ENCODE measurements at places on chromosomes 5 and 9.
A peak's percentile ranks its signal among the peaks of the same experiment; 100 is the strongest.

GRCh38 chr5:58922461-58923171, 339.7 kb downstream of the RAB3C start:
- no peak for DNase-seq

DNA sequence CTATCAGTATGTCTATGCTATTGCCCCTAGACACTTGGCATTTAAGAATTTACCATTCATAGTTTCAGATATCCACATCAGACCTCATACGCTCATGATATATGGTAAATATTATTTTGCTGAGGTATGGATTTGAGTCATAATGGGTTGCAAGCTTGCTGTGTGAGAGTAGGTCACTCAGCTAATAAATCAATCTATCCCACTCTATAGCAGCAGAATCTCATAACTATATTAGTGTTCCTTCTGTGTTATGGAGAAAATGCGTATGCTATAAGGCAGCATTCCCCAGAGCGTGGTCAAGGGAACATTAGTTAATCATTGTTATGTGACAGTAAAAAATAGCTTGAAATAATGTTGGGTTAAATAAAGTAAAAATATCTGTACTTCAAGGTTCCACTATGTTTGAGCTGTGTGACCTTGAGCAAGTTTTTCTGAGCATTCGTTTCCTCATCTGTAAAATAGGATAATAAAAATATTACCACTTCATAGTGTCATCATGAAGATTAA, 7.7 kb downstream of the TRIM32 start:
- no peak for DNase-seq

DNA sequence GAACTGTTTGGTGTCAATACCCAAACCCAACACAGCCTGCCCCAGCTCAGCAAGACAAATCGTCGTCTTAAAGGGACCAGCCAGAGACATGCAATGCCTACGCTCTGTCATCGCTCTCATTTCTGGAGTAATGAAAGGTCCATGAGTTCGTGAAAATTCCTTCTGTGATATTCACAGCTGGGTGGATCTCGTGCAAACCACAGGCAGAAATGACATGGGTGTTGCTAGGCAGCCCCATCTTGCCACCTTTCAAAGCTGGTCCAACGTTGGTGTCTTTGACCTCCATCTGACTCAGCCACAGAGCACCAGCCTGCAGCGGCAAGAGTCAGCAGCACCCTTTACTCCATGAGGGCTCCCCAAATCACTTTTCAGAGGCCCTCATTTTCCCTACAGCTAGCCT, 215.3 kb downstream of the SLIT3 start:
- DNase-seq, result no peak

GRCh38 chr5:139197710-139198669, at the start of gene SIL1:
SIL1 (minus strand) TSS chr5:139198368; CDS start chr5:139127843, 70,525 bp downstream.
- peak; percentile 96 for DNase-seq

DNA sequence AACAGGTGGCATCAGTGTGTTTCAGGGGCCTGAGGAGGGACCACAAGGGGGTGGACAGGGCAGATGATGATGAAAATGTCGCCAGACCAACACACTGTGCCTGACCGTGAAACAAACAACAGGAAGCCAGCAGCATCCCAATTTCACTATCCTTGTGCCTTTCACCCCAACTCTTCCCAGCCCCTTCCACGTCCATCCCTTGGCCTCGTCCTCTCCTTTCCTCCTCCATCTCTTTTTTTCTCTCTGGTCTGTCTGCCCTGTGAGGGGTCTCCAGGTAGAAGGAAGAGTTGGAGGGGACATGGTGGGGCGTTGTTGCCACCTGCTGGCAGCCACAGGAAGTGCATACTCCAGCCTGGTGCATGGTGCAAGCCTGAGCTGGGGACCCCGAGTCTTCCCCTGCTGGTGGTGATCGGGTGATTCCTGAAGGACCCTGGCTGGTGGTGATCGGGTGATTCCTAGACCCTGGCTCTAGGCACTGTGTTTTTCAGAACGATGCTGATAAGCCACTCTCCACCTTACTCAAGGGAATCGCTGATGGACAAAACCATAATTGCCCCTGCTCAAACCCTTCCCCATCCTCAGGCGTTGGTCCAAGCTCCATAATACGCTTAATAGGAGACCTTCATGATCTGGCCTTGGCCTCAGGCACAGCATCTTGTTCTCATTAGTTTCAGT, 21.7 kb upstream of the NSD1 start:
- DNase-seq, result no peak

GRCh38 chr9:127065592-127065991, 56.8 kb downstream of the ANGPTL2 start:
- DNase-seq, result no peak

DNA sequence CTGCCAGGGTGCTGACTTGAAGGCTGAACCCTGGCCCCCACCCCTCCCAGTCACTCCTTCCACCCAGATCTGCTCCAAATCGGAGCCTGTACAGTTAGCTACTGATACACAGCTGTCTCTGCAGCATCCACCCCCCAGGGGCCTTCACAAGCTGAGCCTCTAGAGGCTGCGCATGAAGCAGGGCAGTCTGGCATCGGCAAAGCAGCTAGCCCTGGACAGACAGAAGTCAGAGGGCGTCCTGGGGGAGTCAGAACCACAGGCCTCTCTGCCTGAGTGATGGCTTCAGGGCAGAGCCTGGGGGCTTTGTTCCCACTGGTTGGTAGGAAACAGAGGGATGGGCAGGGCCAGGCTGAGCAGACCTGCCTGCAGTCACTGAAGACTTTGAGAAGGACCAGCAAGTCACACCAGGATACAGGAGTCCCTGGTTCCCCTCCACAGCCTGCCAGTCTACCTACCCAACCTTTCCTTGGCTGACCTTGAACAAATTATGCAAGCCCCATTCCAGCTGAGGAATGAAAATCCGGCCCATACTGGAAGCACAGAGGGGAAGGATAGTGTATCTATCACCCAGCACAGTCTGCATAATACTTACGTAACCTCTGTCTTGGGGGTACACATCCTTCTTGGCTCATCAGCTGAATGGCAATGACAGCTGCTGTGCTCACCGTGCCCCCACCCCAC, 8.8 kb downstream of the VDAC1 start:
- DNase-seq, result no peak

- peak; percentile 15 for DNase-seq
These were observed 1.0 kb downstream of the BASP1 start for GRCh38 chr5:17218353-17219005.

Measured in right renal cortex interstitium (tissue), 3 donors.